ENCODE measurements at places on chromosomes 7 and 10.

- no peak for DNase-seq
Observed at GRCh38 chr10:505419-505818, 184.0 kb downstream of the DIP2C start.

GRCh38 chr7:148914208-148914777, 30.2 kb upstream of the EZH2 start:
- DNase-seq, result peak; percentile 64

DNA sequence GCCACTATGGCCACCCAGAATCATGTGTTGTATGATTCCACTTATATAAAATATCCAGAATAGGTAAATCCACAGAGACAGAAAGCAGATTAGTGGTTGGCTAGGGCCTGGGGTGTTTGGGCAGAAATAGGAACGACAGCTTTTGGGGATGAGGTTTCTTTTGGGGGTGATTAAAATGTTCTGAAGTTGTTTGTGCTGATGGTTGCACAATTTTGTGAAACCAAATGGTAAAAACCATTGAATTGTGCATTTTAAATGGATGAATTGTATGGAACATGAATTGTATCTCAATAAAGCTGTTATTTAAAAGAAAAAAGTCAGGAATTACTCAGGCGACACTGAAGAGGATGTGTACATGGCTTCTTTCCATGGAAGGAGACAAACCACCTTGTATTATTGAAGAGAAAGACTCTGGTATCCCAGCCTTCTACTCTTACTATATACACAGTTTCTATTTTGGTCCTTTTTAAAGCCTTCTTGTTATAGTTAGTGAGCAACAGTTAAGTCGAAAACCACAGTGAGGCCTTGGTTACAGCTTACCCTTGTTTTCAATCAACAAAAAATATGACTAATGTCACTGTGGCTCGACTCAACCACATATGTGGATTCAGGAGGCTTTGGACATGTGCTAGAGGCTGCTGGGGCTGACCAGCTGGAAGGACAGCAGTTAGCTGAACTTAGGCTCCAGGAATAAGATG, 57.1 kb upstream of the KMT2E start:
- DNase-seq, result peak; percentile 15

GRCh38 chr7:27576360-27576944, 86.2 kb downstream of the HIBADH start:
- DNase-seq, result no peak

- no peak for DNase-seq
Observed at GRCh38 chr7:144565586-144565985, 162.1 kb upstream of the NOBOX start.

DNA sequence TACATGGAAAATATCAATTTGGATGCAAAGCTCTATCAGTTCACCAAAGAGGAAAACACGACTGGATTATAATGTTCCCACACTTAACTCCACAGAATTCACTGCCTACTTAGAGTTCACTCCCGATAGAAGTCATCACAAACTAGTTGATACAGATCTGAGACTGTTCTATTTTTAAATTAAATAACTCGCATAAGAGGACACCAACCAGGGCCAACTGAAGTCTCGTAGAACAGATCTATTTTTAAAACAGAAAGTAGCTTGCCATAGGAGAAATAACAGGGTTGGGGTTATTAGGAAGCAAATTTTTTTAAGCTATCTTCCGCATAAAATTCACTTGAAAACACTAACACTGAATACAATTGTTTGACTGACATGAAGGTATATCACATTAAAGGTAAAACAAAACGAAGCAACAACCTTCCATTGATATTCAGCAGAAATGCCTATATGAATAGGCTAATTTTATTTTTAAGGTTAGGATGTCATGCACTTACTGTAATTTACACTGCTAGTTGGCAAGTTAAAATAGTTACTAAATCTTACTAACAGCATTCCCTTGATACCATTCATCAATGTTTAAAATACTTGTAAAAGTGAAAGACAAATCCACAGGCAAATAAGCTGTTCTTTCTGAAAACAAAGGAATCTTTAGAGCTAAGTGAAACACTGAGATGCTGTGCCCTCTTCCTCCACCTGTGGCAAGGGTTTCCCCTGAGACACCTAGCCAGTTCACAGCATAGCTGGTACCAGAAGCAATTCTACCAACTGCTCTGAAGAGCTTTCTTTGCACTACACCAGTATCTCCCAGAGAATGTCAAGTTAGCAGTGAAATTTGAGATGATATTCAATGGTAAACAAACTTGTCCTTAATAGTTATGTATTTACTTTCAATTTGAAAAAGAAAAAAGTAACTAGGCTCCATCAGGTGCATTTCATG, 186.7 kb upstream of the ANK3 start:
- DNase-seq, result no peak

DNA sequence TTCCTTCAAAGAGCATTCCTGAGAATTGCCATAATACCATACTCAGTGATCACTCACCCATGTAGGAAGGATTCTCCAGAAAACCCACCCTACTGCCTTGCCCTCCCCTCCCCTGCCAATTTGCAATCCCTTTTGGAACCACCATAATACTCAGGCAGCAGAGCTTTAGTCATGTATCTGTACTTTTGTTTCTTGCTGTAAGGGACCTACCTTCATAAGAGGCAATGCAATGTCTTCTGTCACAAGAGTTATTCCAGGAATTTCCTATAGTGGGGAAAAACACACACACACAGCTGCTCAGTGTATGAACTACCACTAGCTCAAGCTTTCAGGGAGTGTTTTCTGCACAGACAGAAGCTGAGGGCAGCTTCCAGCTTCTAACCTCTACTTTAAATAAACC, 67.0 kb downstream of the GSAP start:
- no peak for DNase-seq

DNA sequence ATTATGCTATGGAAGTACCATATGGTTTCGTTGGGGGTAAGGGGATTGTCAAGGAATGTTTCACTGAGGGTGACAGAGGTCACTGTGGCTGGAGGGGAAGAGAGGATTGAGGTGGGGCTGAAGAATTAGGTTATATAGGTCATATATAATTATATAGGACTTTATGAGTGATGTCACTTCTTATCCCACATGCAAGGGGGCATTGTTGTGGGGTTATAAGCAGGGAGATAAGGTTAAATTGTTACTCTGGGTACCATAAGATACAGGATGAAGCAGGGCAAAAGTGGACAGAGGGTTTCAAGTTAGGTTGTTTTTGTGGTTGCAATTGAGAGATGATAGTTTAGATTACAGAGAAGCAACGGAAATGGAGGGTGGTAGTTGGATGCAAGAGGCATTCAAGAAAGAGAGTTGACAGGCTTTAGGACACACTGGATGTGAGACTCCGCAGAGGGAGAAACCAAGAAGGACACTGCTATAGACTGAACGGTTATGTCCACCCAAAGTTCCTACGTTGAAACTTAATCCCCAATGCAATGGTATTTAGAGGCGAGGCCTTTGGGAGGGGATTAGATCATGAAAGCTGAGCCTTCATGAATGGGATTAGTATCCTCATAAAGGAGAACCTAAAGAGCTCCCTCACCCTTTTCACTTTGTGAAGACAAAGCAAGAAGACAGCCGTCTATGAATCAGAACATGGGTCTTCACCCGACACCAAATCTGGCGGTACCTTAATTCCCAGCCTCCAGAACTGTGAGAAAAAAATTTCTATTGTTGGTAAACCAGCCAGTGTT, 7.0 kb upstream of the PRR15 start:
- DNase-seq, result no peak

- no peak for DNase-seq
Observed at GRCh38 chr7:90224195-90224594, 12.7 kb downstream of the STEAP2 start.

DNA sequence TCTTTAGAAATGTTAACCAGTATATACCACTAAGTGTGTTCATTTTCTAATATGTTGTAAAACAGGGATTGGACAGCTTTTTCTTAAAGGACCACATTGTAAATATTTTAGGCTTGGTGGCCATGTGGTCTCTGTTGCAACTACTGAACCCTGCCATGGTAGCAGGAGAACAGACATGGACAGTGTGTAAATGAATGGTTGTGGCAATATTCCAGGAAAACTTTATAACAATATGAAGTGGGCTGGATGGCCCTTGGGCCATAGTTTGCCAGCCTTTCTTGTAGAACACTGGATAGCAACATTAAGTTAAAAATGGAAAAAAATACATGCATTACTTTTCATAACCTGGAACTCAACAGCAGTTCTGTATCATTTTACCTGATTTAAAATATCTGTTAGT, 61.0 kb downstream of the SND1 start:
- no peak for DNase-seq

DNA sequence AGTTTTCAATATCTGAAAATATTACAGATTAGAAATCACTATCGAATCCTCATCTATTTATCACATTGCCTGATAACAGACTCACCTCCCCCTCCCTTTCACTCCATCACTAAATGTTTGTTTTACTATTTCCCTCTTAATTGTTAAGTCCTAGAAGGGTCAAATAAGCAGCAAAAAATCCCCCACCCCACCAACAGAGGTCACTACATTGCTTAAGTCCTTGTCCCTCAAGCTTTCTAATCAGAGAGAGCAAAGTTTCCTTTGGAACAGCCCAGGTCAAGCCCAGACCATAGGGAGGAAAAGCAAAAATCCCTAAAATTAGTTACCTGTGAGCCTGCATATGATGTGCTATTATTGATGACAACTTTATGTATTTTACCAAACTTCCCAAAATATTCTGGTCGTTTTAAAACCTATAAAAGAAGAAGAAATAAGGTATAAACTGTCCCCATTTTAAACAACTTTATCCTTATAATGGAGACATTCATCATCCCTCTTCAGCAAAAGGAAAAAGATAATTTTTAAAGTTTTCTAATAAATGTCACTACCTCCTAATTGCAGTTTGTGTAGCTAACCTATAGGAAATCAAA, 95.0 kb downstream of the CNOT4 start:
- DNase-seq, result peak; percentile 24

DNA sequence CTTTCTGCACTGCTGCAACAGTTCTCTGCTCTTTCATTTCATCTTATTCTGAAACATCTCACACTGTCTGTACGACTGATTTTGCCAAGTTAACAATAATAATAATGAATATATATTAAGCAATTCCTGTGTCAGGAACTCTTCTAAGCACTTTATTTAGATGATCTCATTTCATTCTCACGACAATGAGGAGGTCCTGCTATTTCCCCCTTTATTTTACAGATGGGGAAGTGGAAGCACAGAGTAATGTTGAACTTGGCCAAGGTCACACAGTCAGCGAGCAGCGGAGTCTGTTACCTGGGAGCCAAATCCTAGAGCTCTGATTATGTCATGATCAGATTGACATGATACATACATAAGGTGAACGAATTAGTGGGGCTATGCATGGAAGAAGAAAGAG, 5.8 kb downstream of the MRC1 start:
- DNase-seq, result no peak

GRCh38 chr7:157667731-157668130, 330.9 kb downstream of the DNAJB6 start:
- DNase-seq, result no peak

Data from activated naive CD4-positive, alpha-beta T cell treated with Interleukin-2 at 50 U/mL for 16 hours (primary cell).